ENCODE measurements at places on chromosomes 6 and 20. TPM values are rescaled to one million over a fixed set of nuclear protein-coding genes. Genes with fewer than 3 reads are reported as not detected.

DNA sequence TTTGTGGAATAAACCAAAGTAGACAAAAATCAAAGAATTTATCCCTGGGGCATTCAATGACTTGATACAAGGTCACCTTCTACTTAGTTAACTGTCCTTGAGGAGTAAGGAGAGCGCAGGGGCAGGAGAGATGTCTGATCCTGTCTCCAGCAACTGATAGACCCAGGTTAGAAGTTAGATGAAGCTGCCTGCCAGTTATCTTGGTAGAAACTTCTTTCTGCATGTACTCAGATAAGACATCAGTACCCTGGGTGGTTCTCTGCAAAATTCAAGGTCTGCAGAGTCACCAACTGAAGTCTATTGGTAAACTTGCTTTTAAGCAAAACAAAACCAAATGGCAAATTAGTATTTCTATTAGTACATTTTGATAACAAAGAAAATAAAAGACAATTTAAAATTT lies 2.7 kb downstream of the SGK1 start:
- DNase-seq, result no peak

The ECT2L gene
- total RNA-seq, result not detected

The DZANK1 gene
- total RNA-seq, result 1.4 TPM

GRCh38 chr6:37332894-37333293 lies 20.9 kb upstream of the RNF8 start:
- no peak for DNase-seq

The BPIFB4 gene
- not detected for total RNA-seq

GRCh38 chr6:163806755-163807499 lies 392.4 kb downstream of the QKI start:
- no peak for DNase-seq

DNA sequence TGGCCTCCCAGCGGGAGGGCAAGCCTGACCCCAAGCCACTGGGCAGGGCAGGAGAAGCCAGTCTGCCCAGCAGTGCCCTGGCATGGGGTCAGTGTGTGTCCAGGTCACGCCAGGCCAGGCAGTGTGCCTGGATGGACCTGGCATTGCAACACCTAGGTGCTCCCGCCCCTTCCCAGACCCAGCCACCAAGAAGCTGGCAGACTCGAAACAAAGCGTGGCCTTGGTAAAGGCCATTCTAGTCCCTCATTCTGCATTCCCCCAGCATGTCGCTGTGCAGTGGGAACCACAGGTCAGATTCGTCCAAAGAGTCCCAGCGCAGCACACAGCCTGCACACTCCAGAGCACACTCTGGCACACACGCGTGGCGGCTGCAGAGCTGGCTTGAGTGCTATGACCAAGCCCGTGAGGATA lies 19.3 kb upstream of the APMAP start:
- no peak for DNase-seq

The FAM83C gene
- not detected for total RNA-seq

The EYA2 gene
- total RNA-seq, result not detected

The MARCKS gene
- 112 TPM for total RNA-seq

DNA sequence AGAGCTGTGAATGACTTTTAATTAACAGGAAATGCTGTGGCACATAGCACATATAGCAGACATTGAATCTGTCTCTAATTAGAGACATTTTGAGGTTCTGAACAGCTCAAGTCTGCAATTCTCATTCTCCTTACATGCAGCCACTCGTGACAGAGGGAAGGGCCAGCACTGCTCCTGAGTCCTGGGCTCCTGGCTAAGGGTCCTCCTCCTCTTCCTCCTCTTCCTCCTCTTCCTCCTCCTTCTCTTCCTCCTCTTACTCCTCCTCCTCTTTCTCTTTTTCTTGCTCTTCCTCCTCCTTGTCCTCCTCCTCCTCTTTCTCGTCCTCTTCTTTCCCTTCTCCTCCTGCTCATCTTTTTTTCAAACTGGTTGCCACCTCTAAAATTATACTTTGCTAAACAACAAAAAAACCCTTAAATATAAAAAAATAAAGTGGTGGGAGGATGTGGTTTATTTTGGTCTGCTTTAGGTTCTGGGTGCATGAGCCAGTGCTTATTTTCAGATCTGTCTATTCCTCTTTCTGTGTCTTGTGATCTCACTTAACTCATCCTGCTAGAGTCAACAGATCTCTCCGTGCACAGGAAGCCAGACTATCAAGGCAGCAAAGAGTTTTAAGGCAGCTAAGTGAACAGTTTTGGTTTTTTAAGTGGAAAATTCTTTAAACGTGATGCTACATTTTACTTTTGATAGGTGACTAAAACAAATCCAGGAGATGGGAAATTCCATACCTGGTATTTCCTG lies 159.3 kb downstream of the CD83 start:
- DNase-seq, result no peak

- no peak for DNase-seq
Observed at GRCh38 chr20:47872341-47872740, 87.1 kb upstream of the SULF2 start.

GRCh38 chr6:81816380-81816779 lies 63.9 kb upstream of the TENT5A start:
- no peak for DNase-seq

The TCP11 gene
- not detected for total RNA-seq

GRCh38 chr20:64152906-64153305 lies 11.3 kb upstream of the MYT1 start:
- no peak for DNase-seq

The PRR18 gene
- total RNA-seq, result 0.55 TPM

- no peak for DNase-seq
Observed at GRCh38 chr6:37513576-37513975, 13.9 kb upstream of the CCDC167 start.

DNA sequence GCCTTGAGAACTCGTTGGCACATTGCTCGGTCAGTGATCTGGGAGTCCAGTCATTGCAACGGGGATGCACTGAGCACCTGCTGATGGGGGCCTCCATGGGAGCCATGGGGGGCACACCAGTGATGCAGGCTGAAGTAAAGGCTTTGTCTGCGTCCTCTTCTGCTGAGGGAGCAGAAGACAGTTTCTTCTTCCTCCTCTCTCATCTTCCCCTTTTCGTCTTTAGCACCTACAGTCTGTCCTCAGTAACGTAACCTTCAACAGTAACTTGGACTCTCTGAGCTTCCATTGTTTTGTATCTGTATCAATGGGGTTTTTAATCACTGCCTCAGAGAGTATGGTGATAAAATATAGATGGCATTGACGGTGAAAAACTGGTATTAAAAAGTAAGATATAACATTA lies 240.0 kb downstream of the TMEM242 start:
- DNase-seq, result no peak

- no peak for DNase-seq
Observed at GRCh38 chr6:152229330-152229729, 407.8 kb downstream of the SYNE1 start.

DNA sequence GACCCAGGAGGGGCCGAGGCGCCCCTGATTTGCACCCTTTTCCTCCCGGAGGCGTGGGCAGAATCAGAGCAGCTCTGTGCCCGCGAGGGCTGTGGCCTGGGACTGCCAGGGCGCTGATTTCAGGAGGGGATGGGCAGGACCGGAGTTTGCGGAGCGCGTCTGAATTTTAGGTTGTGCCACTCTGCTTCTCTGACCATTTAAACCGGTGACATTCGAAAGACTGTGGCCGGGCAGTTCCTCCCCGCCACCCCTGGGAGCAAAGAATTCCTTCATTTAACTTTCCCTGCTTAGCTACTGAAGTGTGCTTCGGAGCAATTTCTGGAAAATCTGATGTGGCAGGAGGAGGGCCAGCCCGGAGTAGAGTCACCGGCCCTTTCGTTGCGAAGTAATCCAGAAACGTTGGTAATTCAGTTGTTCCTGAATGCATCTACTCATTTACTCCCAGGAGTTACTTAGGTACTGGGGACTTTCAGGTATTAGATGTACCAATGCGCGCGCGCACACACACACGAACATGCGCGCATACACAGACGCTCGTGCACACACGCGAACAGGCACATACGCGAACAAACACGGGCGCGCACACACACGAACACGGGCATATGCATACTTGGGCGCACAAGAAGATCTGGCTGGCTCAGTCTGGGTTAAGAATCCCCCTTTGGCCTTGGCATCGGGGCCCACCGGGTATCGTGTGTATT lies 568 bp downstream of the CCDC170 start:
- no peak for DNase-seq

DNA sequence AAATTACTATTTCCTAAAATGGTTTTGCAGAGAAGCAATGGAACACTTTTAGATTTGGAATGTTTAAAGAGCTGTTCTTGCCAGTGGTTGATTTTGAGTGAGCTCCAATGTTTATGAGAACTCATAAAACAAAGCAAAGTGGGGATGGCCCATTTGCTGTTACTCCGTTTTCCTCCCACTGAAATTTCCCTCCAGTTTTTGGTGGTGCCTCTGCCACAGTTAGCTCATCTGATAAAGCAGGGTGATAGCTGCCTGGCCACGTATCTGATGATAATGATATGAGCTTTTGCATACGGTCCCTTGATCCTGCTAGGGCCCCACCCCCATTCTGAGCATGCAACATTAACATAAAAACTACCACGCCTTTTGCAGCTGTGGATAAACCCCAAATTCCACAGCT lies 10.4 kb downstream of the CD83 start:
- no peak for DNase-seq

DNA sequence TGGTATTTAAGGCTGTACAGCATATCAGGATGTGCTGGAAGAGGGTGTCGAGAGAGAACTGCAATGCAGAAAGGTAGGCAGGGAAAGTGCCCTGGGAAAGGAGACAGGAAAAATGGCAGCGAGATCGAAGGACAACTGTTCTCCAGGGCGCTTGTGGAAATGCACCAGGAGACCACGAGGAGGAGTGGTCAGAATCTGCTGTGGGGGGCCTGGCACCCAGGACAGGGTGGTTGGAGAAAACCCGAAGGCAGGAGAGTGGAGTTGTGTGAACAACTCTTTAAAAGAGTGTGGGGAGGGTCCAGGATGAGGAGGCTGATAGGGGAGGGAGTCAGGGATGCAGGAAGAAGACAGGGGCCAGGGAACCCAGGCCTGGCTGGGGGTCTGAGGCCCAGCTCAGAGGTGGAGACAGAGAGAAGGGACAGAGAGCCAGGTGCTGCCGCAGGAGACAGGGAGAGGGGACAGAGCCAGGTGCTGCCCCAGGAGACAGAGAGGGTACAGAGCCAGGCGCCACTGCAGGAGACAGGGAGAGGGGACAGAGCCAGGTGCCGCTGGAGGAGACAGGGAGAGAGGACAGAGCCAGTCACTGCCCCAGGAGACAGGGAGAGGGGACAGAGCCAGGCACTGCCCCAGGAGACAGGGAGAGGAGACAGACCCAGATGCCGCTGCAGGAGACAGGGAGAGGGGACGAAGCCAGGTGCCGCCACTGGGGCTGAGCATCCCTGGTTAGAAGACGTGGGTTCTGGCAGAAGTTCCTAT lies 9.3 kb downstream of the SLC22A1 start:
- DNase-seq, result no peak

- no peak for DNase-seq
Observed at GRCh38 chr6:40727271-40727670, 140.1 kb upstream of the LRFN2 start.

GRCh38 chr6:28977341-28978132 lies 27.6 kb downstream of the ZNF311 start:
- DNase-seq, result no peak

- no peak for DNase-seq
Observed at GRCh38 chr6:149046822-149047246, 270.7 kb upstream of the TAB2 start.

- peak; percentile 41 for DNase-seq
Observed at GRCh38 chr6:160198606-160199211, 59.9 kb downstream of the SLC22A2 start.

- no peak for DNase-seq
Observed at GRCh38 chr20:44738813-44739477, 6.7 kb upstream of the KCNK15 start.

DNA sequence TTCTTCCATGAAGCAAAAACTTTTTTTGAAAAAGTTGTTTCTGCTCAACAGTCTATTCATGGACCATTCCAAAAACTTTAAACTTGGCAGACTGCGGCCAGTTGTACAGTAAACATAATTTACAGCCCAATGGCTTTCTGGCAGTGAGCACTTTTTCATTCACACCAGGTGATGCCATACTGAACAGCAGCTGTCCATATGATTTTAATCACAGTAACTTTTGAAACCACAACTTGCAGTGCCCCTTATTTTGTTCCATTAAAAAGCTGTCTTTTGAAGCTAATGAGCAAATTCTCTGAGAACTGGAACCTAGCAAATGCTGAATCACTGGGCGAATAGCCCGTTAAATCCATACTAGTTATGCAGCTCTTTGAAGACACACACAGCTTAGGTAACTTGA lies 576.6 kb downstream of the PTPRT start:
- DNase-seq, result no peak

GRCh38 chr20:44597930-44598329 lies 15.6 kb downstream of the PKIG start:
- no peak for DNase-seq

DNA sequence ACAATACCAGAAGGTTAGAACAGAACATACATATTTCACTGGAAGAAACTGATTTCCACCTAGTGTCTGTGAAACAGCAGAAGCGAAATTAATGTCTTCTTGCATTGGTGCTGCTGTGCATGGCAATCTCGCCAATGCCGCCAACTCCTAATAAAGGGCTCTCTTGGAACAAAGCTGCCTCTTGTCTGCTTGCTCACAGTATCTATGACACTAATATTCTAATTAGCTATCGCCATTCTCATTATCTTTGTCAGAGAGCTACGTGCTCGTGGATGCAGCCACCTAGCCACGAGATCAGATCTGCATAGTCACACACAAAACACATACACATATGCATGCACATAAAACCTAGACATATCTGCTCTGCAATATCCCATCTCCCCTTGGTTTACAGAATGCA lies 145.9 kb upstream of the OLIG3 start:
- DNase-seq, result no peak

The EYS gene
- total RNA-seq, result not detected

The CHRNA4 gene
- not detected for total RNA-seq

- DNase-seq, result no peak
Observed at GRCh38 chr6:104653781-104654180, 205.9 kb downstream of the HACE1 start.

The SNX5 gene
- total RNA-seq, result 80.8 TPM

DNA sequence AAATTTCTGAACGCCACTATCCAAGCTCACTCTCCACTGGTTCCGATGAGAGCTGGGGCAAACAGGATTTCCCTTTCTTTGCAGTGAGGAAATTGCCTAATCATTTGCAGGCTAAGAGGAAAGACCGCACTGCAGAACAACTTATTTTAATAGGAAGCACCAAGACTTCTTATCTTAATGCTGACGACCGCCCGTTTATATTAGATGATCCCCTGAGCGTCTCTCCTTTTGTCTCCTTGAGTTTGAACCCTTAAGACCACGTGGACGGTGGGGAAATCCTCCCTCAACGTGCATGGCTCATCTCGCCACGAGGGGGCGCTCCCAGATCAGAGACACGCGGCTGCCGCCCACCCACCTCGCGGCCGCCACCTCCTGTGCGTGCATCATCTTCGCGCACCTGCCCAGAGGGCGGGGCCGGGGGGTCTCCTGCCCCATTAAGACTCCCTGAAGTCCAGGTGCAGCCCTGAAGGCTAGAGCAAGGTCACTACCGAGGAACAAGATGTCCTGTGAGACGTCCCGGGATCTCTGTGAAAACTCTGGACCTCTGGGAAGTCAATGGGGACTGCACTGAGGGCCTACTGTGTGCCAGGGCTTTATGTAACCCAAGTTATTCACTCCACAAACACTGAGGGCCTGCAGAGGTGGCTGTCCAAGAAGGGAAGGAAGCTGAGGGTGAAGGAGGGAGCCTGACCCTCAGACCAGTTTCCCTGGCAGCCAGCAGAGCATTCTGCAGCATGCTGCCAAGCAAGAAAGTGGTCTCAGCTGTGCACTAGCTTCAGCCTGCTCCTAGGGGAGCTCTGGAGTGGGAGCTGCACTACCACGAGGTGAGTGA lies 28.1 kb downstream of the PDYN start:
- no peak for DNase-seq

The DLK2 gene
- total RNA-seq, result not detected

GRCh38 chr6:41055149-41055548 lies 2.1 kb downstream of the APOBEC2 start:
- DNase-seq, result no peak
